Neural cell (in vitro differentiated cells): ENCODE measurements at places on chromosomes 7 and 10. TPM values are rescaled to one million over a fixed set of nuclear protein-coding genes. Genes with fewer than 3 reads are reported as not detected.

GNAT3 gene
- polyA plus RNA-seq = not detected in 2 replicates

ADRA2A gene
- polyA plus RNA-seq = 1.5 and 2.5 TPM in 2 replicates

VPS37D gene
- 52.7 and 56.3 TPM in 2 replicates for polyA plus RNA-seq

HOXA6 gene
- not detected in 2 replicates for polyA plus RNA-seq

NEUROG3 gene
- not detected in 2 replicates for polyA plus RNA-seq

ODAD2 gene
- polyA plus RNA-seq = not detected in 2 replicates
